ENCODE measurements at places on chromosomes 16 and 17.
A peak's percentile ranks its signal among the peaks of the same experiment; 100 is the strongest.

DNA sequence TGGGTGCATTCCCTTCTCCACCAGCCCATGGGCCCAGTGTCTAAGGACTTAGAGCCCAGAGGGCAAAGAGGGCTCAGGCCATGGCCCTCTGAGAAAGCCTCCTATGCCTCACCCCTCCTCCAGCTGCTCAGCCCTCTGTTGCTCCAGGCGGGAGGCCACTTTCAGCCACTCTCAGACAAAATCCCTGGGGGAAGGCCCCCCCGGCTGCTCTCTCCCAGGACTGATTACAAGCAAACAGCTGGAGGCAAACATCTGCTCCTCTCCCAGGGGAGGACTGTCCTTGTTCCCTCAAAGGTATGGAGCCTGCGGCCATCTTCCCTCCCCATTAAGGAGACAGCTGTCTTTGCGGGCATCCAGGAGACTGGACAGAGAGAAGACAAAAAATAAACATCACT, 54.9 kb upstream of the DLX4 start:
- no peak for DNase-seq

- no peak for DNase-seq
These were observed 109.2 kb downstream of the ZNF778 start for GRCh38 chr16:89326721-89327120.

GRCh38 chr17:2105663-2106062, 50.8 kb downstream of the HIC1 start:
- DNase-seq = no peak

DNA sequence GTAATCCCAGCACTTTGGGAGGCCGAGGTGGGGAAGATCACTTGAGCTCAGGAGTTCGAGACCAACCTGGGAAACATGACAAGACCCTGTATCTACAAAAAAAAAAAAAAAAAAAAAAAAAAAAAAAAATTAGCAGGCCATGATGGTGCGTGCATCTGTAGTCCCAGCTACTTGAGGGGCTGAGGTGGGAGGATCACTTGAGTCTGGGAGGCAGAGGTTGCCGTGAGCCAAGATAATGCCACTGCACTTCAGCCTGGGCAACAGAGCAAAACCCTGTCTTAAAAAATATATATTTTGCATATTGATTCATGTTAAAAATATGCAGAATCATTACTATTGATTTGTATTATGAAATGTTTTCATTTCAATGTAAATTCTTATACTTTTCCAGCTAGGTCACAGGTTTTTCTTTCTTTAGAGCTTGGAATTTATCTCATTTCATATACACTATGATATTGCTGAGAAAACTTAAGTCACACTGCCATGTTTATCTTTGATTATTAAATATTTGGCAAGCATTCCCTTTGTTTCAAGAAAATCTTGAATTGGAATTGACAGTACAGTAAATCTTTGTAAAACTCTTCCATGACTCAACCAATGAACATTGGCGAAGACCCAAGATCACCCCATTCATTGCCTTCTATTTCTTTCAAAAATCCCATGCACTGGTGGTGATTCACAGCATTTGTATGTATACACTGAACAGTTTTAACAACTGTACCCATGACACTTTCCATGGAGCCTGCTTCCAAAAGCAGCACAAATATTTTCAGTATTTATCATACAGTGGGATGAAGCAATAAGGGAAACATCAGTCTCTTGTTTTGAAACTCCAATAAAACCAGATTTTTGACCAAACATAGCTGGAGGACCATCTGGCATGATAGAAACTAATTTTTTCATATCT, 83.5 kb upstream of the TNRC6A start:
- DNase-seq = peak; percentile 99

DNA sequence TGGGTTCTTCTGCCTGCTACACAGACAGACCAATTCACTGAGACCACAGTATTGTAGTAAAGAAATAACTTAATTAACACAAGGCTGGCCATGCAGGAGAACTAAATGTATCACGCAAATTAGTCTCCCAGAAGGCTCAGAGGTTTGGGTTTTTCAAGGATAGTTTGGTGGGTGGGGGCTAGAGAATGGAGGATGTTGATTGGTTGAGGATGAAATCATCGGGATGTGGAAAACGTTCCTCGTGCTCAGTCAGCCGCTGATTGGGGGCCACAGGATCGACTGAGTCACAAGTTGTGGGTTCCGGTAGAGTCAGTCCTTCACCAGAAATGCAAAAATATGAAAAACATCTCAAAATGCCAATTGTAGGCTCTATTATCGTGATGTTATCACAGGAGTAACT, 18.7 kb downstream of the RHOT1 start:
- no peak for DNase-seq

DNA sequence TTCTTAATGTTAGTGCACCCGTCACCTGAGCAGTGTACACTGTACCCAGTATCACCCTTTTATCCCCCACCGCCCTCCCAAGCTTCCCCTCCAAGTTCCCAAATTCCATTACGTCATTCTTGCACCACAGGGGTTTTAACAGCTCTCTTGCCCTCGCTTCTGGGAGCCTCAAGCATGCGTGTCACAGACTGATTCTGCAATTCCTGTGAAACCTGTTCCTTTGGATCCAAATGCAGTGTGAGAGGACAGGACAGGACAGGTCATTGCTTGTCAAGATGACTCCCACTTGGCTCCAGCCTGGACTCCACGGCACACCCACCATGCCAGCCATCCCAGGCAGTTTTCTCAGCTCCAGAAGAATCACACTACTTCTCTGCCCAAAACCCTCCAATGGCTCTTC, 44.1 kb downstream of the CYB5D2 start:
- no peak for DNase-seq

DNA sequence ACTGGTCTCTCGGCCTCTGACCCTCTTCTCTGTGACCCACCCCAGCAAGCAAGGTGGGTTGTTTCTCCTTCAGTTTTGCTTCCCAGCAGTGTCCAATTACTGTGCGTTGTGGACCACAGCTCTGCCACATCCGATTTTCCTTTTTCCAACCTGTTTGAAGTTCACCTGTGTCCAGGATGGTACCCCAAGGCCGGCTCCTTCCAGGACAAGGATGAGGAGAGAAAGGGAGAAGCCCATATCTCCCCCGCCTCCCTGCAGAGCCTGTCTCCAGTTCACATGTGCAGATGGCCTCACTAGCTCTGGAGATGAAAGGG, 13.5 kb downstream of the NMRAL1 start:
- no peak for DNase-seq

GRCh38 chr16:4052801-4053293, 63.4 kb downstream of the ADCY9 start:
- DNase-seq = no peak

Data from fibroblast of pulmonary artery (primary cell).